ENCODE measurements at places on chromosomes 12 and 14.
A peak's percentile ranks its signal among the peaks of the same experiment; 100 is the strongest.

DNA sequence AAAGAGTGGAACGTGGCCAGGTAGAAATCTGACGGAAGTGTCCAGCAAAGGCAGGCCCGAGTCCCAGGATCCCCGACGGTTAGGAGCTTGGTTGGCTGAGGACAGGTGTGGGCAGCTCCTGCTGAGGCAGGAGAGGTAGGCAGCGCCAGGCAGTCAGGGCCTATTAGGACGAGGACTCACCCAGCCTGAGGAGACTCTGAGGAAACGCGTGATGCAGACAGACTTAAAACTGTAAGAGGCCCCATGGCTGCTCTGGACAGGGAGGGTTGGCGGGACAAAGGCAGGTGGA lies 255.7 kb upstream of the SFSWAP start:
- DNase-seq = no peak

GRCh38 chr14:91997492-91997891 lies 42.4 kb downstream of the TRIP11 start:
- no peak for DNase-seq

- DNase-seq = no peak
Measured at GRCh38 chr12:66735275-66735674, 56.4 kb upstream of the GRIP1 start.

- DNase-seq = no peak
Measured at GRCh38 chr12:76410781-76411180, 62.6 kb upstream of the BBS10 start.

DNA sequence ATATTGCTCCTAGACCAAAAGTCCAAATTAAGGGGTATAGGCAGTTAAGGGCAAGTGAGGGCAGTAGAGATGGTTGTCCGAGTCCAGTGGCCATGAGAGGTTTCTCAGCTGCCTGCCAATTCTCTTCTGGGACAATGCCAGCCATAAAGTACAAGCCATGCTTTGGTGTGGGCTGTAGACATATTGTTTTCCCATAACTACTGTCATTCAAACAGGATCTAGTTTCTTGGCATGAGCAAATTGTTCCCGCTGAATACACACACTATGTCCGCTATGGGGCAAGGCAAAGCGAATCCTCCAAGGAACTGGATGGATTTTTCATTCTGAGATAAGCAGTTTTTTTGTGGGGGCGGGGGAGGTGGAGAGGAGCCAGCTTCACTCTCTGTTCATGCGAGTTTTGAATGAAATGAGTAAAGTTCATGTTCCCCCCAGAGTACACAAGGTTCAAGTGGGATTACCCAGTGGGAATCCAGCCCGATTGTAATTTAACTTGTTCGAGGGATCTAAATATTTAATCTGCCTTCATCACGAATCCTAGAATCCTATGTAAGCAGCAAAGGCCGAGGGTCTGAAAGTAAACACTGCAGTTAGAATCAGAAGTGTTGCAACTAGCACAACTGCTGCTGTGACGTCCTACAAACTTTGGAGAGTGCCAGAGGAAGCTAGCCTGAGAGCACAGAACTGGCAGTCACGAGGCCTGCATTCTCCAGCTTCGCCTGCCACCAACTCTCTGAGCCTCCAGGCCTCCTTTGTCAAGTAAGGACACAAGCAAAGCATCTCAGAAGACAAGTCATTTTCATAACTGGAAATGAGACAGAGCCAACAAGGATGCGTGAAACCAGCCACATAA lies 137.0 kb downstream of the CRADD start:
- DNase-seq = peak; percentile 63

DNA sequence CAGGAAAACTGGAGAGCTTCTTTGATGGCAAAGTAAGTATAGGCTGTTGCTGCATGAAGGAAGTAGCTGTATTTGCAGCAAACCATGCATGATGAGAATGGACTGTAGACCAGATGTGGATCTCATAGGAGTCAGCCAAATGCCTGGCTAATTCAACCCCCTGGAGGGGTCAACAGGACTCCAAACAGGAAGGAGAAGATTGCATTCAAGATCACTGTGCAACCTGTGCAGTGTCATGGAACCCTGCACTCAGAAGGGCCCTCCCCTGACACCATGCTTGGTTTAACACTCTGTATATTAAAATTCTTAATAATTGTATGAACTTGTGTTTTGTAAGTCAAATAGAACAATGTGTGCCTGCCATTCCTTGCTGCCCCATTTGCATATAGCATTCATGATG lies 225.1 kb upstream of the FSCB start:
- DNase-seq = no peak

GRCh38 chr14:72434856-72435255 lies 459.0 kb downstream of the DPF3 start:
- no peak for DNase-seq

DNA sequence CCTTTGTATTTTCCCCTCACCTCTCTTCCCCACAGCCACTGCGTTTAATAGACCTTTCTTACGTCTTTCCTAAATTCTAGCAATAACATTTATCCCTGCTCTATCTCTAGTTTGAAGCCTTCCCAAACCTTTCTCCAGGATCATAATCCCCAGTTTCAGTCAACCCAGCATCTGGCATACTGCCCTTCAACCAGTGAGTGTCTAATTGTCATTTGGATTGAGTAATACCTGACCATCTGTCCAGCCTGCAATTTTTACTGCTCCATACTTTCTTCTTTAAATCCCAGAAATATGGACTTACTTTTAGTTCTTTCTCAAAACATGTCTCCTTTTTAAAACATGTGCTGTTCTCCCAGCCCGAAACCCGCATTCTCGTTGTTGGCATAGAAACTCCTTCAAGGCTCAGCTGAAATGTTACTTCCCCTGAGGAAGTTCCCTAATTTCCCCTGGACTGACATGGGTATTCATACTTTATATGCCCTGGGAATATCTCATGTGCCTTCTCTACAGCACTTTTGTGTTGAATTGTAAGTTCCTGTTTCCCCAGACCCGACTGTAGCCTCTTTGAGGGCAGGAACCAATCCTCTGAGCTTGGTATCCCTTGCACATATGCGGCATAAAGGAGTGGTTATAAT lies 65.1 kb upstream of the ETV6 start:
- no peak for DNase-seq

DNA sequence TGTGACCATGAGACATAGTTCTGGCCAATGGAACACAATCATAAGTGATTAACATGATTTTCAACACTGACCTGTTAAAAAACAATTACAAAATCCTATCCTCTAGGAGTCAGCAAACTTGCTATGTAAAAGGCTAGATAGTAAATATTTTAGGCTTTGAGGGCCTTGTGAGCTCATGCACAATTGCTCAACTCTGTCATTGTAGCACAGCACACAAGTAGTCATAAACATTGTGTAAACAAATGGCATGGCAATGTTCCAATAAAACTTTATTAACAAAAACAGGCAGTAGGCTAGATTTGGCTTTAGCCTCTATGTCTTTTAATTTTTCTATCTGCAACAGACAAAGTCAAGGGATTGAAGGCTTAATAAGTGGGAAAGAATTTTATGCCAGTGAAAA lies 350.7 kb downstream of the C12orf50 start:
- DNase-seq = no peak

GRCh38 chr14:62592877-62593276 lies 452.4 kb downstream of the KCNH5 start:
- DNase-seq = no peak

GRCh38 chr12:64236549-64236948 lies 14.5 kb upstream of the KICS2 start:
- no peak for DNase-seq

- no peak for DNase-seq
Measured at GRCh38 chr12:52275686-52276085, 1.2 kb downstream of the KRT86 start.

DNA sequence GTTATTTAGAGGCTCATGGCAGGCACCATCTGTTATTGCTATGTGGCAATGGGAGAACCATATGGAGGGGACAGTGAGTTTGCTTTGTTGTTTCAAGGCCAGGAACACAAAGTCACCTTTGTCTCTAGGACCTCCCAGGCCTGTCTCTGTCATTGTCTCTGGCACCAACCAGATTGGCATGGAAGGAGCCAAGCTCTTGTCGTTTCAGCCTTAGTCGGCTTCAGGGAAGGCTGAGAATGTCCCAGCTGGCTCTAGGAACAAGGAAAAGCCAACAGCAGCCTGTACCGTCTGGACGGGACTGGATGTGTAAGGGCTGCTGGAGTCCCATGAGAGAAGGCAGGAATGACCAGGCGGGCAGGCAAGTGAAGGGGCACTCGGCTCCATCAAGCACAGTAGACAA lies 29.2 kb downstream of the RPH3A start:
- DNase-seq = no peak

GRCh38 chr12:102167821-102168604 lies 29.6 kb downstream of the PMCH start:
- no peak for DNase-seq

GRCh38 chr12:106342397-106343213 lies 14.9 kb upstream of the POLR3B start:
- peak; percentile 65 for DNase-seq

DNA sequence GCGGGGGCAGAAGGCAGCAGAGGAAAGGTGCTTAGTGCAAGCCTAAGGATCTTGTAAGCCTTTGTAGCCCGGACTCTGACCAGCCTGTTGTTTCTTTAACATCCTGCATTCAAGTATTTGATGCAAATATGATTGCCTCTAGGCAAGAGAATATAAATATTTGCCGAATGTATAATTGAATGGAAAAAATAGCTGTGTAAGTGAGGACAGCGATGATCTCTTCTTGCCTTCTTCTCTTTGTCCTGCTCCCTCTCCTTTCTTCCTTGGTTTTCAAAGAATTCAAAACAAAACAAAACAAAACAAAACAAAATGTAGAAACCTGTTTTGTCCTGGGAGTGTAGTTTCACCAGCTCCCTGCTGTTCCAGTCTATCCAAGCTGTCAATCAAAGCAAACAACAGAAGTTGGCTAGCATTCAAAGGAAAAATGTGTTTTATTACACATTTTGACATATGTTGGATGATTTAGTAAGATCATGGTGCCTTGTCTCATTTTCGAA lies 74.9 kb upstream of the CPM start:
- no peak for DNase-seq

DNA sequence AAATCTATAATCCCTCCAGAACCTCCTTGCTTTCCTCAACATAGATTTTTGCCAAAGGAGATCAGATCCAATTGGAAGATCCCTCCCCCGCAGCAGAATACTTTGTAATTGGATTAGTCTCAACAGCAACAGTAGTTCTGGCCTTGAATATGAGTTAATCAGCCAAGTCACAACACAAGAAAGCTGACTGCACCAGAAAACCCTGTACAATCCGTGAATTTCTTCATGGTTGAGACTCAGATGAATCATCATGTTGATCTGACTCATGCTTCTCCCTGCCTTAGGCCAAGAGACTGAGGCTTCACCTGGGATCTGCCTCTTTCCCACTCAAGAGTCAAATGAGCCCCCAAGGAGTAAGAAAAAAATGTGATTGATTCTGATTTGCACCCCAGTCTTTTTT lies 3.0 kb upstream of the METTL17 start:
- DNase-seq = no peak

- no peak for DNase-seq
Measured at GRCh38 chr12:41819948-41820347, 324.7 kb downstream of the GXYLT1 start.

DNA sequence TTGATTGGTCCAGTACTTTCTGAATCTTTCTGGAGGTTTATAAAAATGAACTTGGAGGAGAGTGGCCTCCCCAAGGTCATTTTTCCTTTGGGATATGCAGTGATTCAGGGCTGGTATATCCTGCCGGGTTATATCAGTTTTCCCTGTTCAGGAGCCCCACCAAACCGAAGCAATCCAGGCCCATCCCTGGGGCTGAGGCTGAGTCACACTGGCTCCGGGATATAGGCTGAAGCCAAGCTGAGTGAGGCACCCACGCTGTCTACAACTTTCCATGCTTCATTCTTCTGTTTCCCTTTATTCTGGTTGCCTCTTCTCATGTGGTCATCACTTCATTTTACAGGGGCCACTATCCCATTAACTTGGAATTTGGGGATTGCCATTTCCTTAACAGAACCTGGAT lies 3.4 kb downstream of the SSPN start:
- DNase-seq = no peak

- DNase-seq = peak; percentile 17
Measured at GRCh38 chr12:31011336-31011735, 62.3 kb upstream of the DDX11 start.

DNA sequence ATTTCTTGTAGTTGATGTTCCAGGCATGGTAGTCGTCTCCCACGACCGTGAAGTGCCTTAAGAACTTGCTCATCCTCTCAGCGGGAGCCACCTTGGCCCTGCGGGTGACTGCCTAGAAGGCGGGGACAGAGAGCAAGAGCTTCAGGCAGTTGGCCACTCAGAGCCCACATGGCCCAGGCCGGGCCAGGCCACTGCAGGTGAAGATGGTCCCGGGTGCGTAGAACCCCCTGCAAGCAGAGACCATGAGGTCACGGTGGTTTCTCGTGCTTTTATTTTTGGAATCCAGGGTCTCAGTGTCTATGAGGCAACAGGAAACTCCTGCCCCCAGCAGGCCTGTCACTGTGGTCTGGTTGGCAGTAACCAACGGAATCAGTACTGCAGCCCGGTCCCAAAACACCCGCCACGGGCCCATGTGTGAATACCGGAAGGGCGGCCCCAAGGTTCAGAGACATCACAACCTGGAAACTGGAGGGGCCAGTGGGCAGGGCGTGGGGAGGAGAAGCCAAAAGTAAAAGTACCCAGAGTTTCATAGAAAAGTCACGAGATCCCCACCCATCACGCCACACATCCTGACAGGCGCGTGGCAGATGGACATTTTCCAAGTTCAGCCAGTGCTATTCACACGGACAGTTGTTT lies 27.5 kb downstream of the HVCN1 start:
- no peak for DNase-seq

DNA sequence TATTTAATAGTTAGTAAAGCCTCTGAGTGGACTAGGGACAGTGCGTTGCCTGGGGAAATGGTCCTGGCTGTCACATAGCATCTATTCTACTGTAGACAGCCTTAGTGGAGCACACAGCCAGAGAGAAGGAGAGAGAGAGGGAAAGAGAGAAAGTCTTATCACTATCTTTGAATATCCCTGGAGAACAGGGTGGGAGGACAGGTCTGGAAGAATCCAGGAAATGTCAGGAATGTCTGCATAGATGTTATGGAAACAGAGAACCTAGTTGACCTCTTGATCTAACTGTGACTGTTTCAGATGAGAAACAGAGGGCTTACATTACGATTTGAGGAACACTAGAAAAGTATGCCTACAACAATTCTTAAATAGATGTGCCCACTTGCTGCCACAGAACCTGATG lies 92.8 kb downstream of the SLC15A5 start:
- DNase-seq = no peak

DNA sequence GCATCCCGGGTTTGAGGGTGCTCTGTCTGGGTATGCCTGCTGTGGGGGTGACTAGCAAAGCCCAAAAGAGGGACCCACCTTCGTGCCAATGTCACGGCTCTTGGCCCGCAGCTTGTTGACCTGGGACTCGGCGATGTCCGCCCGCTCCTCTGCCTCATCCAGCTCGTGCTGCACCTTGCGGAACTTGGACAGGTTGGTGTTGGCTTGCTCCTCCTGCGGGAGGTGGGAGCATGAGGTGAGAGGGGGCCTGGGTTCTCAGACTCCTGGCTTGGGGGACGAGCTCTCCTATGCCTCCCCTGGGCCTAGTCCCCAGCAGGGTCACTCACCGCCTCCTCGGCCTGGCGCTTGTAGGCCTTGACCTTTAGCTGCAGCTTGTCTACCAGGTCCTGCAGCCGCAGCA lies 5.6 kb upstream of the MYH6 start:
- DNase-seq = no peak
